ENCODE measurements at places on chromosomes 13 and 19.

DNA sequence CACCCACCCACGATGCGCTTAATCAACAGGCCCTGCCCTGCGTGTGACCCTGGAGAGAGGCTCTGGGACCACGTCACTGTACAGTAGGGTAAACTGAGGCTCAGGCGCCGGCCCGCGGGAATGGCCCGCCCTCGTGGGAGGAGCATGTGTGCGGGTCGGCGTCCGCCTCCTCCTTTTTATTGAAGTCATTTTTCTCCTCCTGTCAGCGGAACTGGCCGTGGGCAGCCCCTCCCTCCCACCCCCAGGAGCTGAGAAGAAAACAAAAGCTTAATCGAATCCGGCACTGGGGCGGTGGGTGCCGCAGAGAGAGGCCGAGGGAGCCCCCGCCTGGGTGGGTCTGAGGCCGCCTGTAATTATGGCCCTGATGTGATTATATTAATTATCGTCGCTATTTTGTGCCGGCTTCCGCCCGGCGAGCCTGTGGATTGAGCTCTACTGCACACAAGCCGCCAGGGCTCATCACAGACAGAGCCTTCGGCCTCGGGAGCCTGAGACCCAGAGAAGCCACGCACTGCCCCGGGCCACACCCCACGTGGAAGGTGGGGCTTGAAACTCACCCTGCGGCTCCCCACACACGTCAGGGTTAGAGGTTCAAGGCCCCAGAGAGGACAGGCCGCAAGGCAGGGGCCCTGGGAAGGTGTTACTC lies 7.0 kb downstream of the C2CD4C start:
- no peak for DNase-seq

GRCh38 chr13:95301968-95302393 lies 730 bp upstream of the ABCC4 start:
- peak; percentile 94 for DNase-seq

DNA sequence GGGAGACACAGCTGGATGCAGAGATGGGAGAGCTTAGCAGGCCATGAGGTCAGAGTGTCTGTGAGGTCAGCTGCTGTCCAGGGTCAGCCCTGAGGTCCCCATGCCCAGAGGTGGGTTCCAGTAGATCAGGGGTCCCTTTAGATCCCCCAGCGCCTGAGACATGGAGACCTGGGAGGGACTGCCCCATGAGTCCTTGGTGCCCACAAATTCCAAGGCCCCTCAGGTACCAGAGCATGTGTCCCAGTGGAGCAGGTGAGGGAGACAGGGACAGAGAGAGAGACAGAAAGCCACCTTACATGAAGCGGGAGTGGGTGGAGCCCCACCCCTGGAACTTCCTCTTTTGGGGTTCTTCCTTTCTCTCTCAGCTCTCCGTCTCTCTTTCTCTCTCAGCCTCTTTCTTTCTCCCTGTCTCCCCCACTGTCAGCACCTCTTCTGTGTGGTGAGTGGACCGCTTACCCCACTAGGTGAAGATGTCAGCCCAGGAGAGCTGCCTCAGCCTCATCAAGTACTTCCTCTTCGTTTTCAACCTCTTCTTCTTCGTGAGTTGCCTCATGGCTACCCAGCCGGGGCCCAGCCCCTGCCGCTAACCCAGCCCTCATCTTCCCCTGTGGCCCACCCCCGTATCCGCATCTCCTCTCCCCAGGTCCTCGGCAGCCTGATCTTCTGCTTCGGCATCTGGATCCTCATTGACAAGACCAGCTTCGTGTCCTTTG lies at the start of gene CD37:
TSS of gene CD37 (plus strand) at position 336 of the 713 bp plus-strand sequence. CDS start at position 471, 135 bp downstream.
- DNase-seq = peak; percentile 80

- no peak for DNase-seq
Measured at GRCh38 chr13:95341441-95341840, 40.2 kb upstream of the ABCC4 start.

DNA sequence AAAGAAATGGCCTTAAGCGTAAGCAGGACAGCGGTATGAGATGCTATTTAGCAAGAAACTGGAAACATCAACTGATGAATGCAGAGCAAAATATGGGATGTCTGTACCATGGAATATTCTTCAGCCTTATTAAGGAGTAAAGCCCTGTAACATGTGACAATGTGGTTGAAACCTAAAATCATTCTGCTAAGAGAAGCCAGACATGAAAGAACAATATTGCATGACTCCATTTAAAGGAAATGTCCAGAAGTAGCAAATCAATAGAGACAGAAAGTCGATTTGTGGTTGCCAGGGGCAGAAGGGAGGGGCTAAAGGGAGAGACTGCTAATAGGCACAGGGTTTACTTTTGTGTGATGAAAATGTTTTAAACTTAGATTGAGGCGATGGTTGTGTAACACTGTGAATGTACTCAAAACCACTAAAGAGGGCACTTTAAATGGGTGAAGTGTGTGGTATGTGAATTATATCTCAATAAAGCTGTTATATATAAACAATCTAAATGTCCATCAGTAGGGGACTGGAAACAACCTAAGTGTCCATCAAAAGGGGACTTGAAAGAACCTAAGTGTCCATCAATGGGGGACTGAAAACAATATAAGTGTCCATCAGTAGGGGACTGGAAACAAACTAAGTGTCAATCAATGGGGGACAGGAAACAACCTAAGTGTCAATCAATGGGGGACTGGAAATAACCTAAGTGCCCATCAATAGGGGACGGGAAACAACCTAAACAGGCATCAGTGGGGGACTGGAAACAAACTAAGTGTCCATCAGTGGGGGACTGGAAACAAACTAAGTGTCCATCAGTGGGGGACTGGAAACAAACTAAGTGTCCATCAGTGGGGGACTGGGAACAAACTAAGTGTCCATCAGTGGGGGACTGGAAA lies 45.4 kb downstream of the CCL25 start:
- DNase-seq = no peak

DNA sequence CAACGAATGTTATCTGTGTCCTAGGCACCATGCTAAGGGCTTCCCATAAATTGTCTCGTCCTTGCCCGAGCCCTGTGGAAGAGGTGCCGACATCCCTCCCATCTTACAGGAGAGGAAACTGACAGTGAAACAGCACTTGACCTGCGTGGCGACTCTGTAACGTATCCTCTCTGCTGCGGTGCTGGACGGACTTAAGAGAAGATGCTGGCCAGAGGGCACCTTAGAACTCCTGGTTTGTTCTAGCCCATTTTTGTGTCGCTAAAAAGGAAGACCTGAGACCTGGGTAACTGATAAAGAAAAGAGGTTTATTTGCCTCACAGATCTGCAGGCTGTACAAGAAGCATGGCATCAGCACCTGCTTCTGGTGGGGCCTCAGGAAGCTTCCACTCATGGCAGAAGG lies 68.6 kb downstream of the KCTD15 start:
- no peak for DNase-seq

Data from OCI-M1 (cell line).